Coronary artery (tissue), 2 donors: ENCODE measurements at places on chromosomes 4 and X.

DNA sequence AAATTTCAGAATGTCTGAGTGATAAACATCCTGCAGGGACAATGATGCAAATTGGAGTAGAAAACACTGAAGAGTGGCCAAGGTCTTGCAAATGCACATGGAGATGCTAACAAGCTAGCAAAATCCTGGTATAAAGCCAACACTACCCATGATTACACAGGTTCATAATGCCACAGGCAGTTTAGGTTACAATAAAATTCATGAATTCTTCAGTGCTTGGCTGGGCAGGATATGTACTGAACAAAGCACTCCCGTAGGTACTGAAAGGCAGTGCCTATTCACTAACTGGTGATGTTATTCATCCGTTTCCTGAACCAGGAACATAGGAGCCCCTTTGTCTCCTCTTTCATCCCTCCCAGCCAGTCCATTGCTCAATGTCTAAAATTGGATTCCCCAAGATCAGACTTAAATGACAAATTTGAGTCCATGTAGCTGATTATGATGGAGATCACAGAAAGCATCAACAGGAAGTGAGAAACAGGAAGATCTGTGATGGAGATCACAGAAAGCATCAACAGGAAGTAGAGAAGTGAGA lies 244.5 kb downstream of the DMD start:
- DNase-seq: no peak

- peak; percentile 72 for DNase-seq
Observed at GRCh38 chrX:53072418-53073114, 9.6 kb upstream of the TSPYL2 start.

DNA sequence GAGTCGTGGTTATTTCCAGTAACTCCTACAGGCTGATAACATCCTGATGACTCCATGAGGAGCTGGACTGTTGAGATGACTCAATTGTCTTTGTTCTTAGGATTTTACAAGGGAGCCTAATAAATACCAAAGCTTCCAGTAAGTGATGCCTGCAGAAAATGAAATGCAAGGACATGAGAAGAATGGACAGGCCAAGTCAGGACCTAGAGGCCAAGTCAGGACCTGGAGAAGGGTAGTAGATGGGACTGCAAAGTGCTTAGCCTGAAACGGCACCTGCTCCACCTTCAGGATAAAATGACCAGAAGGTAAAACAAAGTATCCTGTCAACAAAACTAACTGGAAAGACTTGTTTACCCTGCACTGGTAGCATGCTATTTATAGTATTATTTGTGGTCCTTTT lies 6.4 kb upstream of the SLC10A6 start:
- no peak for DNase-seq

DNA sequence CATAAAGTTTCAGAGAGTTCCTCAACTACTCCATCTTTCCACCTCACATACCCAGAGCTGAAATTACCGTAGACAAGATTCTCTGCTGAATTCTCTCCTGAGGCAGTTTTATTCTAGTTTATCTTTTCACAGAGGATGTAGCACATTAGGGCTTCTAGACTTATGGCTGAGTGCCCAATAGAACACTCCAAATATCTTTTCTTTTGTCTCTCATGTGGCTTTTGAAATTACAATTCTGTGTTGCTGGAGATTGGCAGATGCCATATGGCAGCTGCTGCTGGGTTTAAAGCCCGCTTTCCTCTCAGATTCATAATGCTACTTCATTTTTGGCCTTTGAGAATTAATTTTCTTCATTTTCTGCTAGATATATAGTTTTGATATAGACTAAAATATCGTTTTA lies 107.6 kb upstream of the BANK1 start:
- no peak for DNase-seq

DNA sequence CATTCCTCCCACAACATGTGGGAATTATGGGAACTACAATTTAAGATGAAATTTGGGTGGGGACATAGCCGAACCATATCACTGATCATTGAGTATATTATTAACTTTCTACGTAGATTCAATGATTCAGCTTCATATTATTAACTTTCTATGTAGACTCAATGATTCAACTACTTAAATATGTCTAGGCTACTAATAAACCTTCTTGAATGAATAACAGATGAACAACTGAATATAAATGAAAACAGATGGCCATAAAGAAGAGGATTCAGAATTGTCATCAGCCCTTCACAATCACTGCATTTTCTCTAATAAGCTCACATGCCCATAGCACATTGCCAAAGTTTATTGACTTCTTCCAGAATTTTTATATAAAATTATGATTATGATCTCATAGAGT lies 57.0 kb downstream of the CEP44 start:
- no peak for DNase-seq
